A549 treated with CpdA at 1 μM for 4 hours (cell line): ENCODE measurements at places on chromosomes 12 and 14. TPM values are rescaled to one million over a fixed set of nuclear protein-coding genes. Genes with fewer than 3 reads are reported as not detected.

The KRT77 gene
- total RNA-seq, result not detected in 5 replicates

The POLE gene
- 43.7 to 57.1 TPM (median 45.2 TPM) in 5 replicates for total RNA-seq

The MMP17 gene
- total RNA-seq, result 10.1 to 16.1 TPM (median 13.2 TPM) in 5 replicates

The EXOC3L4 gene
- total RNA-seq, result 0.94 to 1.6 TPM (median 1.5 TPM) in 5 replicates

The ARHGAP9 gene
- 0.20 to 0.91 TPM (median 0.40 TPM) in 5 replicates for total RNA-seq

The HOXC9 gene
- 10.6 to 13.6 TPM (median 12.5 TPM) in 5 replicates for total RNA-seq

The GALNT16 gene
- 2.5 to 3.8 TPM (median 3.6 TPM) in 5 replicates for total RNA-seq

The DHRS4L2 gene
- total RNA-seq, result 26.6 to 33.9 TPM (median 31.5 TPM) in 5 replicates

The KRT73 gene
- total RNA-seq, result not detected in 5 replicates

The SLC38A2 gene
- total RNA-seq, result 83.8 to 125 TPM (median 108 TPM) in 5 replicates

The RHOJ gene
- total RNA-seq, result not detected in 5 replicates

The TCL1B gene
- total RNA-seq, result not detected in 5 replicates

The LTBR gene
- 165 to 193 TPM (median 184 TPM) in 5 replicates for total RNA-seq

The ANAPC7 gene
- total RNA-seq, result 55.0 to 63.9 TPM (median 57.1 TPM) in 5 replicates

The DTX1 gene
- total RNA-seq, result 0.32 to 0.67 TPM (median 0.46 TPM) in 5 replicates

The KRT80 gene
- 46.5 to 67.3 TPM (median 57.9 TPM) in 5 replicates for total RNA-seq

The ATP6V1D gene
- total RNA-seq, result 71.3 to 122 TPM (median 78.2 TPM) in 5 replicates

The RAD9B gene
- total RNA-seq, result 0.20 to 0.53 TPM (median 0.27 TPM) in 4 of 5 replicates, not detected in the other

The PIWIL1 gene
- not detected in 5 replicates for total RNA-seq

The SEC23A gene
- 43.6 to 97.3 TPM (median 76.9 TPM) in 5 replicates for total RNA-seq

The SRRM4 gene
- total RNA-seq, result not detected in 5 replicates

The PPTC7 gene
- total RNA-seq, result 17.5 to 20.1 TPM (median 18.5 TPM) in 5 replicates

The PARP11 gene
- 1.2 to 2.6 TPM (median 1.7 TPM) in 5 replicates for total RNA-seq

The LTB4R2 gene
- 2.9 to 7.2 TPM (median 3.7 TPM) in 5 replicates for total RNA-seq

The NTS gene
- total RNA-seq, result 61.9 to 82.2 TPM (median 75.1 TPM) in 5 replicates

The GPD1 gene
- 0.10 to 0.32 TPM (median 0.20 TPM) in 4 of 5 replicates, not detected in the other for total RNA-seq

The YY1 gene
- 65.2 to 83.3 TPM (median 77.3 TPM) in 5 replicates for total RNA-seq

The C14orf39 gene
- not detected in 5 replicates for total RNA-seq

The MIS18BP1 gene
- 20.6 to 39.9 TPM (median 21.6 TPM) in 5 replicates for total RNA-seq

The OTUB2 gene
- 4.3 to 6.5 TPM (median 4.7 TPM) in 5 replicates for total RNA-seq

The RTL1 gene
- total RNA-seq, result 0.23 to 0.35 TPM (median 0.31 TPM) in 5 replicates

The IL26 gene
- not detected in 5 replicates for total RNA-seq

The RNASE4 gene
- total RNA-seq, result 5.4 to 9.5 TPM (median 7.2 TPM) in 5 replicates

The SLC7A7 gene
- total RNA-seq, result 9.2 to 15.7 TPM (median 11.5 TPM) in 5 replicates

The NRDE2 gene
- 8.9 to 10.2 TPM (median 9.6 TPM) in 5 replicates for total RNA-seq

The SAMD15 gene
- total RNA-seq, result 1.6 to 3.0 TPM (median 2.2 TPM) in 5 replicates

The KSR2 gene
- total RNA-seq, result 0.66 to 0.83 TPM (median 0.68 TPM) in 5 replicates

The CLEC1A gene
- not detected in 5 replicates for total RNA-seq

The GPX2 gene
- total RNA-seq, result 163 to 301 TPM (median 208 TPM) in 5 replicates

The PHLDA1 gene
- 43.8 to 64.2 TPM (median 56.1 TPM) in 5 replicates for total RNA-seq

The MUCL1 gene
- not detected in 5 replicates for total RNA-seq

The ETNK1 gene
- total RNA-seq, result 29.3 to 42.8 TPM (median 35.3 TPM) in 5 replicates

The TBX3 gene
- 16.9 to 20.2 TPM (median 19.7 TPM) in 5 replicates for total RNA-seq

The CACNA2D4 gene
- not detected in 5 replicates for total RNA-seq

The CAPZA3 gene
- total RNA-seq, result not detected in 5 replicates

The RAP1B gene
- total RNA-seq, result 170 to 231 TPM (median 176 TPM) in 5 replicates

The PCED1B gene
- 46.1 to 54.7 TPM (median 50.5 TPM) in 5 replicates for total RNA-seq

The CRIP1 gene
- 1,651 to 1,885 TPM (median 1,685 TPM) in 5 replicates for total RNA-seq

The TMBIM6 gene
- 404 to 512 TPM (median 480 TPM) in 5 replicates for total RNA-seq

The RPL10L gene
- total RNA-seq, result not detected in 5 replicates

The ARHGEF40 gene
- total RNA-seq, result 9.2 to 13.5 TPM (median 12.9 TPM) in 5 replicates

The PTPRB gene
- total RNA-seq, result 0.50 to 1.2 TPM (median 0.92 TPM) in 5 replicates

The TMEM63C gene
- 0.37 to 1.8 TPM (median 1.3 TPM) in 5 replicates for total RNA-seq

The ZNF664 gene
- 58.3 to 69.2 TPM (median 59.4 TPM) in 5 replicates for total RNA-seq

The IAPP gene
- total RNA-seq, result not detected in 5 replicates

The TSPAN8 gene
- total RNA-seq, result 0.15 to 0.28 TPM in 2 of 5 replicates, not detected in the others

The CCDC91 gene
- total RNA-seq, result 18.6 to 30.8 TPM (median 23.3 TPM) in 5 replicates
